Large intestine (tissue), 12 donors: ENCODE measurements at places on chromosomes 2 and 18.
A peak's percentile ranks its signal among the peaks of the same experiment; 100 is the strongest.

- no peak for DNase-seq
Measured at GRCh38 chr2:237895544-237896506, 36.4 kb downstream of the RAMP1 start.

DNA sequence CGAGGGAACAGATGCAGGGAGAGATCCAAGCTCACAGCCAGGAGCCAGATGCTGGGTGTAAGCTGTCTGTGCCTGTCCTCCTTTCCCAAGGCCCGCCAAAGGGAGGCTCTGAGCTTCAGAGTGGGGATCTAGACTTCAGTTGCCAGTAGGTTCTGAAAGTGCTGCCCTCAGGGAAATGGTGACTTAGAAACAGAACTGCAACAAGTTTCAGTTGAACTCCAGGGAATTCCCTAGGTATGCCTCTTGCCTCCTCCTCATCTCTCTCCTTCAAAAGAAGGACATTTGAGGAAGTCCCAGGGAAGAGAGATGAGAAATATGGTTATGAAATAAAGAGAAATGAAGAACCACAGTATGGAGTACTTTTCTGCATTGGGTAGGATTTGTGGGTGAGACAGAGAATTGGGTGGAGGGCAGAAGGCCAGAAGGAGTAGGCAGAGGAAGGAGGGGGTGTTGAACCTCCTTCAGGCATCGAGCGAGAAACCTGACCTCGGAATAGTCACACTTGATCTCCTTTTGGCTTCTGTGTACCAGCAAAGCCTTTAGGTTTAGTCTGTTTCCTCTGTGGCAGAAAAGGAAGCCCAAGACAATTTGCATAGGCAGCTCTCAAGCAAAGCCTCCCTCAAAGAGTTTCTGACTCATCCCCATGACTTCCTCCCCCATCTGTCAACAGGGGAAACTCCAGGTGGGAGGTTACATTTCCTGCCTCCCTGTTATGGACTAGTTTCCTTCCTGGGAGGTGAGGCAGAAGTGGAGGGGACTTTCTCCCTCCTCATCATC, 45.7 kb downstream of the QPCT start:
- DNase-seq: peak; percentile 17

GRCh38 chr18:7221424-7222155, 9.3 kb upstream of the LRRC30 start:
- DNase-seq: peak; percentile 30

DNA sequence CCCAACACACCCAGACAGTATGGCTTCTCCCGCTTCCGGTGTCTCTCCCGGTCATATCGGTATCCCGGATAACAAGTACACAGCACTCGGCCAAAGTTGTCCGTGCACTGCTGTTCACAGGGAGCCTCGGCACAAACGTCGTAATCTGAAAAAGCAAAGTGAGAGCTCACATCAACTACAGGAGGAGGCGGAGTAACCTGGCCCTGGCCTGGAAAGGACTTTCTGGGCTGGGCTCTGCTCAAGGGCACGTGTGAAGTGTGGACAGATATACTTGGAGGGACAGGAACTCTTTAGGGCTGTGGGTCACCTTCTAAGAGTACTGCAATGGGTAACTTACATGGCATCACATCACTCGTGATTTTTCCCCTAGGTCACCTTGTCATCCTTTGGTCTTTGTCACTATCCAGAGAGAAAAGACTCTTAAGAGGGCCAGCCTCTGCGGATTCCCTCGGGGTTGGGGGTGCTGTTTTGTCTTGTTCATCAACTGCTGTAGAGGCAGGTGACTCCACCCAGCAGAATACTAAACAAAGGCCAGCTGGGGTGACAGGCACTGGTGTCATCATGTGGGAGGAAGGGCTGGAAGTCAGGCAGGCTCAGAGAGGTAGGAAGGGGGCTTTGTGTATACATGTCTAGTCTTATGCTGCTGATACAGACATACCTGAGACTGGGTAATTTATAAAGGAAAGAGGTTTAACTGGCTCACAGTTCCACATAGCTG, 110.6 kb upstream of the LMAN1 start:
- no peak for DNase-seq

GRCh38 chr2:12389344-12390045, 327.2 kb upstream of the TRIB2 start:
- DNase-seq: no peak
